ENCODE measurements at places on chromosomes 2 and 18.

DNA sequence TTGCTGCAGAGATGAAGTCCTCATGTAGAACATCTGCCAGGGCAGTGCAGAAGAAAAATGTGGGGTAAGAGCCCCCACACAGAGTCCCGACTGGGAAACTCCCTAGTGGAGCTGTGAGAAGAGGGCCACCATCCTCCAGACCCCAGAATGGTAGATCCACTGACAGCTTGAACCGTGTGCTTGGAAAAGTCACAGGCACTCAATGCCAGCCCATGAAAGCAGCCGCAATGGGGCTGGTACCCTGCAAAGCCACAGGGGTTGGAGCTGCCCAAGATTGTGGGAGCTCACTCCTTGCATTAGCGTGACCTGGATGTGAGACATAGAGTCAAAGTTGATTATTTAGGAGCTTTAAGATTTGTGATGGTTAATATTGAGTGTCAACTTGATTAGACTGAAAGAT is 197.8 kb downstream of the CCDC102B start:
- DNase-seq, result no peak

- no peak for DNase-seq
These were observed 816.8 kb upstream of the CRIM1 start for GRCh38 chr2:35538796-35539195.

DNA sequence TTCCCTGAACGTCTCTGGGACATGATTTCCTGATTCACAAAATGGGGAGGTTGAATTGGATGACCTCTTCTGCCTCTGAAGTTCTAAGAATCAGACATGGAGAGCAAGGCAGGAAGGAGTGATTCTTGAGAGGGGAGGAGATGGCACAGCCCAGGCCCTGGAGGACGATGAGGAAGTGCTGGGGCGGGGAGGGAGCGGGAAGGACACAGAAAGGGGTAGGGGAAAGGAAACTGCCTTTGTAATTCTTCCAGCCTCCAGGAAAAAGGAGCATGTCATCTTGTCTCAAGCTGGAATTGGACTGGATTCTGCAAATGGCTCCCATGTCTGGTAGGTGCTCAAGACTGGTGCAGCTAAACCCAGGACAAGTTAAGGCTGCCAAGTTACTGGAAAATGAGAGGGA is 97.0 kb upstream of the NCK2 start:
- DNase-seq, result no peak

- DNase-seq, result no peak
These were observed 19.0 kb downstream of the ADAM23 start for GRCh38 chr2:206462240-206462854.

- DNase-seq, result no peak
These were observed 1.1 kb downstream of the VAMP8 start for GRCh38 chr2:85578243-85579180.

DNA sequence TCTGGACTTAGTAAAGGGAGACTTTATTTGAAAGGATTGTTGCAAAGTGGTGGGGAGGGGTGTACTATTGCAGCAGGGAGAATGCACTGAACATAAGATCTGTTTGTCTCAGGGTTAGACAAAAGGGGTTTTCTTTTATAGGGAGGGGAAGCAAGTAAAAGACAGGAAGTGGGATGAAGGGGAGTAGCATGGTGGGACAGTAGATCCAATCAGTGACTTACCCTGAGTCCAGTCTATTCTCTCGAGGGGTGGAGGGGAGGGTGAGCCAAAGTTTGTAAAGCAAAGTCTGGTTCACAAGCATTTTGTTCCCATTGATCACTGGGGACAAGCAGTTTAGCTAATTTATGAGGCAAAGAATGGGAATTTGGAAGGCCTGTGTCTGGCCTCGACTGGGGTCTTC is 35.0 kb upstream of the CYP27C1 start:
- DNase-seq, result no peak

- no peak for DNase-seq
These were observed 716.4 kb upstream of the CHAC2 start for GRCh38 chr2:53051157-53051556.

- no peak for DNase-seq
These were observed 406.5 kb downstream of the XIRP2 start for GRCh38 chr2:167294776-167295140.

DNA sequence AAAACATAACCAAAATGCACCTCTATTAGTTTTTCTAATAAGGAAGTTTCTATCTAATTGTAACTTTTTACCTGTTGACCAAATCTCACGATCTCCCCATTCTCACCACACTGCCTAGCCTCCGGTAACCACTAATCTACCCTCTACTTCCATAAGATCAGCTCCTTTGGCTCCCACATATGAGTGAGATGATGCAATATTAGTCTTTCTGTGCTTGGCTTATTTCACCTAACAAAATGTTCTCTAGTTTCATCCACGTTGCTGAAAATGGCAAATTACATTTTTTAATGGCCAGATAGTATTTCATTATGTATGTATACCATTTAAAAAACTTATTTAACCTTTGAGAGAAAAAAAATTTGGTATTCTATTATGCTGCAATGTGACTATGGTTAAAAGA is 379.0 kb upstream of the NXPH2 start:
- no peak for DNase-seq

DNA sequence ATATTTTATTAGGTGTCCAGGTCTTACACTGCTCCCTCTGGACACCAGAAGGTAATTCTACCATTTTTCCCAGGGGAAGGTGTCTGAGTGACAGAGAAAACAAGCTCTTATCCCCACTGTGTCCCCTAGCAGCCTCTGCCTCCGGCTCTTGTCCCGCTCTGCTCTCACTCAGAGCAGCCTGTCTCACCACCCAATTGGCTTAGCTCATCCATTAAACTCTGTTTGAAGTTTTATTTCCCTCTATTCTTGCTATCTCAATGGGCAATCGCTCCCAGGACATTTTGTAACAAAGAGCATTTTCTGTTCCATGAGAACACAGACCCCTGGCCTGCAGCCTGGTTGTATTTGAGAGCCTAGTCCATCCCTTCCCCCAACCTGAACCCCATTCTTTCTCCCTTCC is 90.6 kb upstream of the LDAH start:
- DNase-seq, result no peak

DNA sequence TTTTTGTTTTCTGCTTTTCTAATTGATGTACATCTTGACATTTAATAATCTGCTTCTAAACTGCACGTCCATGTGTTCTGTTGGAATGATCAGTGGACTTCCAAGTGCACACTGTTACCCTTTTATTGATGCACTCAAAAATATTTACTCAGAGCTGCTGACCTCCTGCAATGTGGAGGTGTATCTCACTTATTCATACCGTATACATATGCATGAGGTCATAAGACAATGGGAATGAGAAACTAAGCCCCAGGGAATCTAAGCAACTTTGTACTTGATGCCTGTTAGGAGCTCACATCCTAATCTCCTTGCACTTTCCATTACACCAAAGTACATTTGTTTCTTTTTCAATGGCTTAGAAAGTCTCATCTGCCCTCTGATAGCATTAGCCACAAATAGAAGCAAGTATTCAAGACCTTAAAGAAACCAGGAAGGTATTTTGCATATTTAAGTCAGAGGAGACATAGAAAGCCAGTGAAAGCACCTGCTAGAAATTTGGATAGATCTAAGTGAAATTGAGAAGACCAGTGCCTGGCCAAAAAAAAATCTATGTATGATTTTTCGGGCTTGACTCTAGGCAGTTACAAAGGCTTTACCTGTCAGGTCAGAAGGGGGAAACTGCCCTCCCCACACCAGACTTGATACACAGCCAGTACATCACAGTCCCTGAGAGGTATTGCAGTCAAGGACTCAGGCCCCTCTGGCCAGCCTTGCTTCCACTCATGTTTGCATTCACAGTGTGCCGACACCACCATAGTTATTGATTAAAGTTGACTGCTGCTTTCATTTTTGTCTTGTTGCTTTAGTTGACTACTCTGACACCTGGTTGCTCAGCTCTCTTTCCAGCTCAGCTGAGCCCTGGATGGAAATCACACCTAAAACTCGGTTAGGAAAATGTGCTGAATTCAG is 391.7 kb upstream of the CYRIA start:
- DNase-seq, result no peak

- DNase-seq, result no peak
These were observed 29.1 kb upstream of the ASB18 start for GRCh38 chr2:236293241-236293810.

DNA sequence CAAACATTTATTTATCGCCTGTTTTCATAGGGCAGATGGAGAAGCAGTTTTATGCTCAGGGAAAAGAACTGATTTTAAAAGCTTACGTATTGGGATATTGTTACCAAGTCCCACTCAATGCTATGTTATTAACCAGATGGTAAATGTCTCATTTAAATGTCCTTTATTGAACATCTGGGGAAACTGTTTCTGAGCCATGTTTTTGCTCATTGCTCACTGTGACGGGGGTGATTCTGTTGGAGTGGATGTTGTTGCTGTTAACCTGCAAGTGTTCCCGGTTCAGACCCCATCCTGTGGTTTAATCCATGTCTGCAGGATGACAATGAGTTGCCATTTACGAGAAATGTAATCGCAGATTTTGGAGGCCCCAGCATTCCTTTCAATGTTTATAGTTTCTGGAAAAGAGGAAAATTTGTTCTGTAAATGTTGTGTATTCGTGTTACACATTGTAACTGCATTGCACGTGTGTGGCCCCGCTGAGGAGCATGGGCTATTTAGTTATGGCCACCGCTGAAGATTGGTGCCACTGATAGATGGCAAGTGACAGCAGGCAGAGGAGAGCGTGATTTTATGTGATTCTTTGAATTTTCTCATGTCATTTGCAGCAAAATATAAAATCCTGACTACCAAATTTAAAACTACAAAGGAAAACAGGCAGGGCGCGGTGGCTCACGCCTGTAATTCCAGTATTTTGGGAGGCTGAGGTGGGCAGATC is 174.8 kb upstream of the COPS8 start:
- no peak for DNase-seq

GRCh38 chr18:48973731-48974130 is 23.0 kb upstream of the SMAD7 start:
- no peak for DNase-seq

DNA sequence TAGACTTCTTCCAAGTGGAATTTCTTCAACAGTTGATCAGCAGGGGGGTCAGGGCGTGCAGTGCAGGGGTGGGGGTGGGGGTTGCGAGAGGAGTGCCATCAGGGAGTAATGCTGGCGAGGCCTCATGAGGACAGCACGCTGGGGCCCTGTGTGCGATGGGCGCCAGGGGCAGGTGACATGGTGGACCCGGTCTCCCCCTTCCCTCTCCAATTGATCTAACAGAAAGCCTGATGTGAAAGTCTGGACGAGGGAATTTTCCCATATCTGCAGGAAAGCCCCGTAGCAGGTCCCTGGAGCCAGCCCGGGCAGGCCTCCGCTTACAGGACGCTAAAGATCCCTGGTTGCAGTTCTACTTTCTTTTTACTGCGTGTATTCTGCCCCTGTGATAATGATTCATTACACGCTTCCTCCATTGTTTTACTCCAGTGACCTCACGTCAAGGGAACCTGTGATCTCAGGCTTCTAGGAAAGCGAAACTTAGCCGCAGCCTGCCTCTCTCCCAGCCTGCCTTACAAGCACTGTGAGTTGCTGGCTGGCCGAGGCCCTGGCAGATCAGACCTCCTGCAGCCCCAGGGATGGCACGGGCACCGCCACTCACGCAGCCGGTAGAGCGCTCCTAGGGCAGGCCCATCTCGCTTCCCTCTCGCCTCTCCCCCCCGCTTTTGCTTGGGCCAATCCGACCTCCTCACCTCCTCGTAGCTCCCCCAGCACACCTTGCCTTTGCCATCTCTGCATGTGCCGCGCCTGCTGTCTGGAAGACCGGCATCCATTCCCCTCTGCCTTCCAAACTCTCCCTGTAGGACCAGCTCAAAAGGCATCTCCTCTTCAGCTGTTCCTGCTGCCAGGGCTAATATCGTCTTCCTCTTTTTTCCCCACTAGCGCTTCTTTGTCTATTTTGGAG is 19.2 kb downstream of the NEURL3 start:
- DNase-seq, result peak; percentile 85

GRCh38 chr18:13629841-13630715 is 96.3 kb downstream of the FAM210A start:
- DNase-seq, result peak; percentile 89

- DNase-seq, result peak; percentile 18
These were observed 4.5 kb downstream of the RHOB start for GRCh38 chr2:20451341-20451740.

DNA sequence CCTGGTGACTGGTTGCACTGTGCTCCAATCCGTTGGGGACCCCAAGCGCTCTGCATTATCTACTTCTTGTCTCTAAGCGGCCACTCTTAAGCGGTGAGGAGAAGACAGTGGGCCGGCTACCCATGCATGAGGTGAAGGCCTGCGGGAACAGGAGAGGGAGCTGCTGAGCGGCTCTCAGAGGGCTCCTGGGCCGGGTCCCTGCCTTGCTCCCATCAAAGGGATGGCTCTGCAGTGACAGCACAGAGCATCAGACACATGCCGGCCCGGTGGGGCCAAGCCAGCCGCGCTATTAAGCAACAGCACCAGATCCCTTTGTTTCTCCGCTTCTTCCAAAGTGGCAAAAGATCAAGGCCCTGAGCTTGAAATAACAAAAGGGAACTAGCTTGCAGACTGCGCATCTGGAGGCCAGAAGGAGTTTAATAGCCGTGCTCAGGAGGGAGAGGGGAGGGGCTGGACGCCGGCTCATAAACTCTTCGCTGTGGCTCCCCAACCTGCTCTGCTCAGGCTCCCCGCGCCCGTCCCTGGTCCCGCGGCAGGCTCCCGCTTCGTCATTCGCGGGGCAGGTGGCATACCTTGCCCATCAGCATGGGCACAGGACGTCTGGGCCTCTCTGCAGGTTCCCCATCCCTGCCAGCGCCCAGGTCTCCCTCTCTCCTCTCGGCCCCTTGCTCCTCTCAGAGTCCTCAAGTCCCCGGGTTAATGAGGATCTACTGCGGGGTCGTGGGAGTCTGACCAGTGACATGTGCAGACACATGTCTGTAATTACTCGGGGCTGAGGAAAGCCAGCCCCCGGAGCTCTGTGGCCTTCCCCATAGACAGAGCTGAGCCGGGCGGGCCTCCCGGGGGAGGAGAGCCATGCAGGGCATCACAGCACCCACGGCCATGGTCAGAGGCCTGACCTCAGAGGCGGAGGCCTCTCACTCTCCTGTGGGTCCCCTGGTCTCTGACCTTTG is 96.7 kb downstream of the ASB1 start:
- no peak for DNase-seq

DNA sequence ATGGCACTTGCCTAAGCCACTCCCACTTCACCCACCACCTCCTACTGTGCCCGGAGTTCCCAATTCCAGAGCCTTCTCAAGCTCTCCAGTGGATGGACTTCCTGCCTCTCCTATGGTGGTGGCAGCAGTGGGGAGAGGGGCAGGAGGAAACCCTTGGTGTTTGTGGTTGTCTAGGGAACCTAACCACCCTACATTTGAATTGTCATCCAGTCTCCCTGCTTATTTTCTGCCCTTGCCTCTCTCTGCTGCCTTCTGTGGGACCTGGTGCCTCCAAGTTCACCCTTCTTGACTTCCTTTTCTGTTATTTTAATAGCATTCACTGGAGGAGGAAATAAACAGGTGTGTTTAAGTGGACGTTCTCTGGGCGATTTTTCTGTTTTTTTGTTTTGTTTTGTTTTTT is 50.0 kb upstream of the HPCAL1 start:
- DNase-seq, result no peak

DNA sequence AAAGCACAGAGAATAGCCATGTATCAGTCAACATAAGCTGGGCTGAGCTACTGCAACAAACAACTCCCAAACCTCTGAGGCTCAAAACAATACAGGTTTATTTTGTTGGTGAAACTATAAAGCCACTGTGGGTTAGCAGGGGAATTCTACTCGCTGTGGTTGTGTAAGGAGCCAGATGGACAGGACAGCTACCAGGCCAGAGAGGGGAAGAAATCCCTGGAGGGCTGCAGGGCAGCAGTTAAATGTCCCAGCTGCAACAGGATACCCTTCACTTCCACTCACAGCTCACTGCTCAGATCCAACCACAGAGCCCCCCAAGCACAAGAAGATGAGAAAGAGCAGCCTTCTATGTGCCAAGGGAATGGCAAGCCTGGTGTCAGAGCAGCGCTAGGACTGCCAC is 245.9 kb upstream of the RAB6C start:
- DNase-seq, result no peak
